ENCODE measurements at places on chromosomes 11 and 22.

- ATAC-seq, result no peak
Observed at GRCh38 chr11:128465946-128466705, 121.2 kb downstream of the ETS1 start.

GRCh38 chr22:24486501-24486921 is 8.6 kb upstream of the UPB1 start:
- peak; percentile 97 for ATAC-seq

DNA sequence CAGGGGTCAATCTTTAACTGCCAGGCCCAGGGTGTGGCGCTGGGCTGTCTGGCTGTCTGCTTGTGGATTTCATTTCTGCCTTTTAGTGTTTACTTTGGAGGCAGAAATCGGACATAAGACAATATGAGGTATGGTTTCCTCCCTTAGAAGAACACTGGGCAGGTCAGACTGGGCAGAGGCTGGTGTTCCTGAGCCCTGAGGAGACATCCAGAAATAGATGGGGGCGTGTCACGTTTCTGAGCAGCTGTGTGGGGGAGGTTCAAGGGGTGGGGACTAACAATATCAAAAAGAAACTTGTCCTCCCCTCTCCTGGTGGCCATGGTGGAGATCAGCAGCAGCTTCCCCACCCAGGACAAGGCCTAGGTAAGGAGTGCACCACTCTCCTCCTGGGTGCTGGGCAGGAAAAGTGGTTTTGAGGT is at the start of gene ART1:
ART1 (plus strand) TSS at position 312 of the 419 bp plus-strand sequence. CDS start 14,086 bp downstream, outside the sequence.
- no peak for ATAC-seq

- no peak for ATAC-seq
Observed at GRCh38 chr11:67298786-67299185, 4.5 kb upstream of the SSH3 start.

DNA sequence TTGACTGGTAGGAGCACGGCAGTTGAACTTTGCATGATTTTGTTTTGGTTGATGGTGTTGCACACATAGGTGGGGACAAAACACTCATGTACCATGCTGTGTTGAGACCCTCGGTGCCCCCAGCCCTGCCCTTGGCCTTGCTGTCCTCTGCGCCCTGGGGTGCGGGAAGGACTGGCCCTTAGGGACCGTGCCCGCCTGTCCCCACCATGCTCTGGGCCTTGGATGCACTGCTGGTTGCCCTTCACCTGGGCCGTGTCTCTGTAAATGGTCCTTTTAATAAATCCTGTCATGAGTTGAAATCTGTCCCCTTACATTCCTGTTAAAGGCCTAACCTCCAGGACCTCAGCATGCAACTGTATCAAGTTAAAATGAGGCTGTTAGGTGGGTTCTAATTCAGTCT is 102.3 kb upstream of the ANO1 start:
- no peak for ATAC-seq

DNA sequence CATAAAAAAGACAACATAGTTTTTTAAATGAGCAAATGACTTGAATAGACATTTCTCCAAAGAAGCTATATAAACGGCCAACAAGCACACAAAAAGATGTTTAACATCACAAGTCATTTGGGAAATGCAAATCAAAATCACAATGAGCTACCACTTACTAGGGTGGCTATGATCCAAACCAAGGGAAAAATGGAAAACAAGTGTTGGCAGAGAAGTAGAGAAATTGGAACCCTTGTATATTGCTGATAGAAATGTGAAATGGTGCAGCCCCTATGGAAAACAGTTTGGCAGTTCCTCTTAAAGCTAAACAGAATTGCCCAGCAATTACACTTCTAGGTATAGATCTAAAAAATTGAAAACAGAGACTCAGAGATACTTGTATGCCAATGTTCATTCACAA is 29.0 kb downstream of the PAMR1 start:
- ATAC-seq, result no peak

- peak; percentile 93 for ATAC-seq
Observed at GRCh38 chr11:73661035-73661628, 14.8 kb downstream of the PLEKHB1 start.

GRCh38 chr11:35387111-35387982 is 32.0 kb downstream of the SLC1A2 start:
- peak; percentile 18 for ATAC-seq

DNA sequence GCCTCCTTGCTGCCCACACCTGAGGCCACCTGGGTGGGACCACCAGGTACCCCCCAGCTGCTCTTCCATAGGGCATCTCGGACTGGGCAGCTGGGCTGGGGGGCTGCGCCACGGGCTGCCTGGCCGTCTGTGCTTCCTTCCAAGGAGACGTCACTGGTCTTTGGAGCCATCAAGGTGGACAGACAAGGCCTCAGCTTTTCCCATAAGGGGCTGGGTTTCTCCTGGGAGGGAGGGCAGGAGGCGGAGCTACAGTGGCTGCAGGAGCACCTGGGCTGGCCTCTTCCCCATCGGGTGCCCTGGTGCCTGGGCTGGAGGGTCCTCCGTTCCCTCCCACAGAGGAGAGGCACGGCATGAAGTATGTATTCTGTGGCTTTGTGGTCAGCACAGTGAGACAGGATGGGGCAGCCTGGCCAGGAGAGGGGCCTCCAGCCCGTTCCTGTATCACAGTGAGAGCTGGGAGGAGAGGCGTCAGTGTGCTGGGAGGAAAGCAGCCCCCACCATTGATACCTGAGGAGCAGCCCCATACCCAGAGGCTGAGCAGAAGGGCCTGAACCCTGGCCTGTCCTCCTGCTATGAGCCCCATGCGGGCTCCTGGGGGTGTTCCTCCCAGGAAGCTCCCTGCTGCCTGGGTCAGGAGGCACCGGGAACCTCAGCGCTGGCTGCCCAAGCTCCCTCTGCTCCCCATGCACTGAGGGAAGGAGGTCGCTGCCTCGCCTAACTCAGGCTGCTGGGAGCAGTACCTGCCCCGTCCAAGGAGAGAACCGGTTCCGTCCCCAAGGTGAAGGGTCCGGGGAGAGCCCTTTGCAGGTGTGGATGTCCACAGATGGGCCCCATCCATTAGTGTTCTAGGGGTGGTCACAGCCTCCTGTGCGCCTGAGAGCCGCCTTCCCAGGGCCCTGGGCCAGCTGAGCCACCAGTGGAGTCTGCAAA is 1075.0 kb downstream of the BRD1 start:
- ATAC-seq, result no peak

GRCh38 chr11:45655831-45656230 is 9.6 kb downstream of the CHST1 start:
- no peak for ATAC-seq

- peak; percentile 39 for ATAC-seq
Observed at GRCh38 chr11:102560555-102561011, 30.0 kb upstream of the MMP7 start.

- ATAC-seq, result no peak
Observed at GRCh38 chr11:9639099-9639498, 24.8 kb upstream of the SWAP70 start.

DNA sequence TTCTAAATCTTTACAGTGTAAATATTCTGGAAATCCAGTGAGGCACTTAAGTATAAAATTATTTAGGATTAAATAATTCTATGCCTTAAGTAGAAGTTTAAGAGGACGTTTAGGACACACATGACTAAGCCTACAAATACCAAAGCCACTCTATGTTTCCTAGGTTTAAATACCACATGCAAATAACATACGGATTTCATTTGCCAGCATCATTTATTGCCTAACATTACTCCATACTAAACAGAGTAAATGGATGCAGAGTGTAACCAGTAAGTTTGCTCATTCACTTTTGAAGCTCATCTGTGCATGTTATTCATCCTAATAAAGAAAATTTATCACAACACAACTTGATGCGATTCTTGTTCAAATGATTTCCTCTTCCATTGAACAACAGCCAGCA is 4.1 kb downstream of the BDNF start:
- no peak for ATAC-seq

DNA sequence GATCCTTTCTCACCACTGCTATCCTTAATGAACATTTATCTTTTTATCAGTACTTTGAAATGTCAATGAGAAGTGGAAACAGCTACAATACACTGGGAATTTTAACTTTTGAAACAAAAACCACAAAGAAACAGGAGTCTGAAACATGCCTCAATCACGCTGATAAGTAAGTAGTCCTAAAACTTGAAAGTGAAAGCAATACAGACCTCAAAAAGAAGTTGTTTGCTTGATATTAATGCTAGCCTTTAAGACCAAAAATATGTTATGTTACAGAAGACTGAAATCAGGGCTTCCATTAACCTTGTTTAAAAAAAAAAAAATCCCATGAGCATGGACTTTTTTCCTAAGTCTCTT is 21.3 kb downstream of the PHF21A start:
- no peak for ATAC-seq

DNA sequence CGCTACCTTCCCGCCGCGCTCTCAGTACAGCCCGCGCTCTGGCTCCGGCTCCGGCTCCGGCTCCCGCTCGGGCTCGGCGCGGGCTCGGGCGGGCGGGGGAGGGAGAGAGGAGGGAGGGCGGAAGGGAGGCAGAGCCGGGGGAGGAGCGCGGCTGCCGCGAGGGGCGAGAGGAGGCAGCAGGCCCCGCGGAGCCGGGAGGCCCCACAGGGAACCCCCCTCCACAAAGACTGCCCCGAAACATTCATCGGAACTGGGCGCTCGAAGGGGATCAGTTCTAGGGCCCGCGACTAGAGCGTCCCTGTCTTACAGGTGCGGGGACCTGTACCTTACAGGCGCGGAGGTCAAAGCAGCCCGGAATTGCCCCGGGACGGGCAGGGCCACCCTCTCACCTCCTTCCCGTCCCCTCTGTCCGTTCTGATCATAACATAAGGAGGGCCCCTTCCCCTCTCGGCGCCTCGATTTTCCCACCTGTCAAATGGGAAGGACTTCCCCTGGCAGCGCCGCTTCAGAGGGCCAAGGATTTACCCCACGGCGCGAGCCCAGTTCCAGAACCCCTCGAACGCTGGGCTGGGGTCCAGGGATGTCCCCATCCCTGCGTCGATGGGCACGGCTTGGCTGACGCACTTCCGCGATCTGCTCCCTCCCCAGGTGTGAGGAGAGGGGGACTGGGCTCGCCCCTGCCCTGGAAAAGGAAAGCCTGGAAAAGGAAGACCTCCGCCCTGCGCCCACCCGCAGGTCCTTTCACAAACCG is at the start of gene SHISA8:
SHISA8 (minus strand) TSS at position 40 of the 751 bp plus-strand sequence. CDS start 407 bp downstream, outside the sequence.
- peak; percentile 57 for ATAC-seq

GRCh38 chr11:83220260-83220659 is 26.7 kb downstream of the ANKRD42 start:
- no peak for ATAC-seq

DNA sequence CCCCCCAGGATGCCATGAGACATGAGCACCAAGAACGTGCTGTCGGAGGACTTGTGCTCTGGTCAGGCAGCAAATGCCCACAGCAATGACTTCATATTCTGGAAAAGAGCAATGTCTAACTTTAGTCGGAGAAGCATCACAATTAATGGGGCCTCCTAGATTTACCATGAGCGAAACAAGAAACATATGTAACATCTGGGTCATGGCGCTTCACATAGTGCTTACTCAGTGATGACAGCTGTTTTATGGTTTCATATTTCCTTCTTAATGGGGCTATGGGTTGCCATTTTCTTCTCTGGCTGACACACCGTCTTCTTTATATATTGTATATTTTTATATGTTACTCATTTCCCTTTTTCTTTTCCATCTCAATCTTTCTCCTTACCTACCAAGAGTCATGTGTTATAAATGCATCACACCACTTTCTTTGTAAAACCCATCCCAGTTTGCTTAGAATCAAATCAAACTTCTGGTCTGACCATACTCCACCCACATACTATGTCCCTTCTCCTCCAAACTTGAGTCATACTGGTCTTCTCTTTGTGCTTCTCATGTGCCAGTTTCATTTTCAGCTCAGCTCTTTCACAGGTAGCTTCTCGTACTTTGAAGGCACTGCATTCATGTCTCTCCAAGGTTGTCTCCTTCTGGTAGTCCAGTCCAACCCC is 9.4 kb upstream of the CASP12 start:
- peak; percentile 92 for ATAC-seq

GRCh38 chr11:76164861-76165751 is 41.2 kb downstream of the WNT11 start:
- no peak for ATAC-seq

GRCh38 chr11:28110108-28110820 is 2.1 kb downstream of the METTL15 start:
- ATAC-seq, result peak; percentile 22

DNA sequence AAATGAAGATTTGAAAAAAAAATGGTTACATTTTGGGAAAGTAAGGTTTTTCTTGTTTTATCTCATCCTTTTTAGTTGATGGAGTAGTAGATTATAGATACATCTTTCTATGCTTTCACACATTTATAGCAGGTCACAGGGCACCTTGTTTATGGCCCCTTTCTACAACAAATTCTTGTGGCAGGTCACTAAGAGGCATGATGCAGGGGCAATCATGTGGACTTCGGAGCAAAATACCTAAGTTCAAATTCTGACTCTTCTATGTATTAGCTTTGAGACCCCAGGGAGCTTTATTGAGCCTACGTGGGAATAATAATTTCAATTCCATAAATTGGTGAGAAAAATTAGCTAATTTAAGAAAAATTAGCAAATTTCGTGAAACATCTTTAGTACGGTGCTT is 177.4 kb downstream of the DSCAML1 start:
- no peak for ATAC-seq
